ENCODE measurements at places on chromosomes 1 and 21. TPM values are rescaled to one million over a fixed set of nuclear protein-coding genes. Genes with fewer than 3 reads are reported as not detected.

DNA sequence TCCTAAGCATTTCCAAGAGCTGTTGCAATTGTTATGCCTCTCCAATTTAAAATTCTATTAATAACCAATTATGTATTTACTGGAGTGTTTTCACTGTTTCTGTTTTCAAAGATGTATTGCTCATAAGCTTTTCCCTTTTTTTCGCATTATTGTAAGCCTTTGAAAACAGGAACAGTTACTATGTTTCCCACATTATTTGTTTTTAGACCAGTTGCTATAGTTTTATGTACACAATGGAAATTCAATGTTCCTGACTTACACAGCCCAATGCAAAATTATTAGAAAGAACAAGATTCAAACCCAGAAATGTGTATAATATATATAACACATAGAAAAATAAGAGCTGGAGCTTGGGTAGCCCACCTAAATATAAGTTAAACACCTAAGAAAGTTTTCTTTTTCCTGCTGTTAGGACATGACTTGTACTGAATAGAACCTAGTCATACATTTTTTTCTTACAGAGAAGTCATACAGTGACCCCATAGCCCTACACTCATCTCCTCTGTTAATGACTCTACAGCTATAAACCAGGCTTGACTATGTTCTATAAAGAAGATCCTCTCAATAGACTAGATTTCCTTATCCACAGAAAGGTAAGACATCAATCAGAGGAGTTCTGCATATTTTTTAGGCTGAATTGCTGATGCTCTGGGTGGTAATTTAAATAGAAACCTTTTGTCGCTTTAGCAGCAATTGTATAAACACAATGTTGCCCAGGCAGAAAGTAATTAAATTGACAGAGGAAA lies 299.6 kb downstream of the USH2A start:
- DNase-seq = no peak
- no peak overlapping the region for H3K27ac ChIP-seq
- no peaks in the 10 kb centered on the region for H3K4me1 ChIP-seq
- H3K27me3 ChIP-seq = no peaks in the 10 kb centered on the region

ADAM30 gene
- not detected for total RNA-seq

HSPA6 gene
- total RNA-seq = not detected

- H3K4me3 ChIP-seq = 0 out of 3 replicates have a peak overlapping the region, but pooled peaks have one; percentile 3
- DNase-seq = peak; percentile 41
- peaks cover 5% of the 10 kb centered on the region for H3K4me1 ChIP-seq
- H3K36me3 ChIP-seq = peaks cover 19% of the 10 kb centered on the region
- H3K27ac ChIP-seq = no peak overlapping the region
Observed at GRCh38 chr1:205137901-205138300, 16.1 kb upstream of the RBBP5 start.

C4BPB gene
- total RNA-seq = not detected

GRCh38 chr1:225762002-225762441 lies 15.6 kb upstream of the SRP9 start:
- H3K27me3 ChIP-seq = no peaks in the 10 kb centered on the region
- H3K4me3 ChIP-seq = no peak overlapping the region
- DNase-seq = no peak
- H3K4me1 ChIP-seq = no peaks in the 10 kb centered on the region

- no peak overlapping the region for H3K27ac ChIP-seq
- H3K4me1 ChIP-seq = no peaks in the 10 kb centered on the region
- H3K36me3 ChIP-seq = peaks cover 50% of the 10 kb centered on the region
Observed at GRCh38 chr1:46692811-46693770, 21.4 kb downstream of the TEX38 start.

LCE2A gene
- not detected for total RNA-seq

DNA sequence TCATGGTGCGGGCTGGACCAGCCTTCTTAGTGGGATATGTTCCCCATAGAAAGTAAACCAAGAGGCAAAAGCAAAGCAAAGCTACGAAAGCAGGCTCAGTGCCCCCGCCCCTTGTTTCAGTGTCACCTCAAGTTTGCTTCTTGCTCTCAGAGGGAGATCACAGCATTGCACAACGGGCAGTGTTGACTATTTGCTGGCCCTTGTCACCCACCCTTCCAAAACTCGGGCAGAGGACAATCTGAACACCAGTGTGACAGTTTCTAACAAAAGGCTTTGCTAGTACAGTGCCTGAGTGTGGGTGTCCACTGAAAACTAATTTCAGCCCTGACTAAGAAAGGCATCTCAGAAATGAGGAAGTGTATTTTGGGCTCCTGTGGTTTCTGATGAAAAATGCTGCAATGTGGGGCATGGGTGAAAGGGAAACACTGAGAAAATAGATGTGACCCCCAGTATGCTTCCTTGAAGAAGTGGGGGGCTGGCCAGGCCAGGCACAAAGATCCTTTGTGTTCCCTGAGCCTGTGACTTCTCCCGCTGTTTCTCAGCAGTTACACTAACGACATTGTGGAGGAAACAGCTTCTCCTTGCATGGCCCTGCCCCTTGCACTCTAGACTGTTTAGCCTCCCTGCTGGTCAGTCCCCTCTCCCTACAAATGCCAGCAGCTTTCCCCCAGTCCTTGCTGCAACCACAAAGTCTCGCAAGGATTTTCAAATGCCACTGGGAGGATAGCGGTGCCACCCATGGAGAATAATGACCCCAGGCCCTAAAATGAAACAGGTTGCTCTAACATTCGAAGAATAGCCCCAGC lies 33.3 kb upstream of the KCNE1 start:
- H3K27me3 ChIP-seq = no peaks in the 10 kb centered on the region
- H3K27ac ChIP-seq = no peak overlapping the region
- 0 out of 2 replicates have a peak, but pooled peaks cover 4% of the 10 kb centered on the region for H3K36me3 ChIP-seq
- no peak overlapping the region for H3K4me3 ChIP-seq
- DNase-seq = no peak

GRCh38 chr1:8202182-8202905 lies 115.6 kb upstream of the SLC45A1 start:
- DNase-seq = peak; percentile 61
- H3K27ac ChIP-seq = no peak overlapping the region
- H3K36me3 ChIP-seq = no peaks in the 10 kb centered on the region
- peaks cover 4% of the 10 kb centered on the region for H3K4me1 ChIP-seq
- no peak overlapping the region for H3K4me3 ChIP-seq
- H3K27me3 ChIP-seq = no peaks in the 10 kb centered on the region

GRCh38 chr1:35655196-35655595 lies 13.9 kb upstream of the PSMB2 start:
- H3K36me3 ChIP-seq = no peaks in the 10 kb centered on the region
- no peak for DNase-seq
- H3K4me3 ChIP-seq = no peak overlapping the region
- no peaks in the 10 kb centered on the region for H3K4me1 ChIP-seq
- H3K27me3 ChIP-seq = no peaks in the 10 kb centered on the region

- no peak for DNase-seq
Observed at GRCh38 chr1:24562625-24563024, 6.7 kb downstream of the NCMAP start.

RIPPLY3 gene
- 1.7 TPM for total RNA-seq

Measured in H9 (cell line).